Lower lobe of right lung (tissue), 2 donors: ENCODE measurements at places on chromosomes 5 and 9. TPM values are rescaled to one million over a fixed set of nuclear protein-coding genes. Genes with fewer than 3 reads are reported as not detected.

GRCh38 chr9:111897601-111898137, 1.1 kb downstream of the UGCG start:
- no peak for DNase-seq
- peak overlapping the region; percentile 92 for H3K27ac ChIP-seq
- no peaks in the 10 kb centered on the region for H3K27me3 ChIP-seq
- H3K4me3 ChIP-seq: peak overlapping the region; percentile 92

DNA sequence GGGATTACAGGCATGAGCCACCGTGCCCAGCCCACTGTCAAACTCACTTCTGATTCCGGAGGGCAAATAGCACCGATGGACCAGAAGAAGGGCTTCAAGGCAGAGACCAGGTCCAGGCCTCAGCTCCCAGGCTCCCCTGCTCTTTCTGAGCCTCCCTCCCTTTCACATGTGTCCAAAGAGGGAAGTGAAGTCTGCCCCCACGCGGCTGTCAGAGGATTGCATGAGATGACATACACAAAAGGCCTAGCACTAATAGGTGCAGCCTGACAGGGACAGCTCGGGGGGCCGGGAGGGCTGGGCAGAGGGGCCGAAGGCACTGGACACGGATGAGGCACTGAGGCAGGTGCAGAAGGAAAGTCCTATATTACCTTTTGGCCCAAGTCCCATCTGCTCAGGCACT, 16.1 kb downstream of the FBP1 start:
- H3K27ac ChIP-seq: no peak overlapping the region
- H3K4me1 ChIP-seq: peaks cover 12% of the 10 kb centered on the region
- peak; percentile 60 for DNase-seq
- H3K36me3 ChIP-seq: peaks cover 11% of the 10 kb centered on the region

The SPOCK1 gene
- 8.4 TPM for total RNA-seq

GRCh38 chr5:117149312-117149711, 574.7 kb upstream of the SEMA6A start:
- no peak overlapping the region for H3K27ac ChIP-seq
- no peaks in the 10 kb centered on the region for H3K27me3 ChIP-seq
- H3K4me1 ChIP-seq: no peaks in the 10 kb centered on the region
- no peaks in the 10 kb centered on the region for H3K36me3 ChIP-seq
- DNase-seq: no peak

DNA sequence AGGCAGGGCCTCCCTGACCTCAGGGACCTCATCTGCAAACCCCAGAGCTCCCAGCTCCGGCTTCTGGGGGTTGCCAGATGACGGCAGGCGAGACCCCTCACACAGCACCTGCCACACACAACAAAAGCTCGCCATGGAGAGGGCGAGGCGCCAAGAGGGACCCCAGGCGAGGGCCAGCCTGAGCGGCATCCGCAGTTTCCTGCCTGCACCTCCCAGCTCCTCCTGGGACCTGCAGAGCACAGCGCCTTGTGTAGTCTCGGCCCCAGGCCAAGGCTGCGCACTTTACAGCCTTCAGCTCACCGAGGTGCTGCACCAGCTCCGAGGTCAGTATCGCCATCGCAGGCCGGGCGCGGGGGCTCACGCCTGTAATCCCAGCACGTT, 82.4 kb upstream of the ADAMTS2 start:
- H3K4me3 ChIP-seq: no peak overlapping the region
- DNase-seq: peak; percentile 38
- no peaks in the 10 kb centered on the region for H3K36me3 ChIP-seq

DNA sequence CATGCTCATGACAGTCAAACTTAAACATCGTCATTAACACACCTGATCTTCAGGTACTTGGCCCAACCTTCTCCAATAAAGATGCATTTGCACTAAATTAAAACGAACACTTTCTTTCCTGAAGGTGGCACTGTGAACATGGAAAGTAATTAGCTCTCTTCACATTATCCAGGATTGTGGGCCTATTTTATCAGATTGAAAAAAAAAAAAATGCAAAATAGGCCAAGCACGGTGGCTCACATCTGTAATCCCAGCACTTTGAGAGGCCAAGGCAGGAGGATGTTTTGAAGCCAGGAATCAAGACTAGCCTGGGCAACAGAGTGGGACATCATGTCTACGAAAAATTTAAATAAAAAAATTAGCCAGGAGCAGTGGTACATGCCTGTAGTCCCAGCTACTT, 14.4 kb upstream of the CDC20B start:
- H3K36me3 ChIP-seq: no peaks in the 10 kb centered on the region
- H3K4me3 ChIP-seq: no peak overlapping the region
- peaks cover 78% of the 10 kb centered on the region for H3K27me3 ChIP-seq
- H3K4me1 ChIP-seq: no peaks in the 10 kb centered on the region

The DOCK8 gene
- 112 TPM for total RNA-seq

DNA sequence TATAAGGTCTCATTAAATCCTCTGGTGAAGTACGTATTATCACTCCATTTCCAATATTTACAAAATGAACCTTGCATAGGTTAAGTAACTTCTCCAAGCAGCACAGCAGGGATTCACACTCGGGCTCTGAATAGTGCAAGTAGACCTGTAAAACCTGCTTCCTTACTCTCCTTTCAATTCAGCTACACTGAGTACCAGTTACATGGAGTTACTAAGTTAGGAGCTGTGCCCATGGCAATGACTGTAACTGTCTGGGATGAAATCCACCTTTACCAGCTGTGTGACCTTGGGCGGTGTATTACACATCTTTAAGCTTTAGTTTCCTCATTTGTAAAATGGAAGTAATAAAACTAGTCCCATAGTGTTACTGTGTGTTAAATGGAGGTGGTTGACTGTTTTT, 15.9 kb upstream of the MOB3B start:
- DNase-seq: no peak
- peaks cover 44% of the 10 kb centered on the region for H3K36me3 ChIP-seq
- H3K27me3 ChIP-seq: no peaks in the 10 kb centered on the region
- peaks cover 7% of the 10 kb centered on the region for H3K4me1 ChIP-seq

- H3K27me3 ChIP-seq: no peaks in the 10 kb centered on the region
- no peak for DNase-seq
- H3K36me3 ChIP-seq: no peaks in the 10 kb centered on the region
- H3K4me3 ChIP-seq: no peak overlapping the region
- H3K4me1 ChIP-seq: no peaks in the 10 kb centered on the region
These were observed 89.3 kb downstream of the SEMA5A start for GRCh38 chr5:9456435-9457042.

DNA sequence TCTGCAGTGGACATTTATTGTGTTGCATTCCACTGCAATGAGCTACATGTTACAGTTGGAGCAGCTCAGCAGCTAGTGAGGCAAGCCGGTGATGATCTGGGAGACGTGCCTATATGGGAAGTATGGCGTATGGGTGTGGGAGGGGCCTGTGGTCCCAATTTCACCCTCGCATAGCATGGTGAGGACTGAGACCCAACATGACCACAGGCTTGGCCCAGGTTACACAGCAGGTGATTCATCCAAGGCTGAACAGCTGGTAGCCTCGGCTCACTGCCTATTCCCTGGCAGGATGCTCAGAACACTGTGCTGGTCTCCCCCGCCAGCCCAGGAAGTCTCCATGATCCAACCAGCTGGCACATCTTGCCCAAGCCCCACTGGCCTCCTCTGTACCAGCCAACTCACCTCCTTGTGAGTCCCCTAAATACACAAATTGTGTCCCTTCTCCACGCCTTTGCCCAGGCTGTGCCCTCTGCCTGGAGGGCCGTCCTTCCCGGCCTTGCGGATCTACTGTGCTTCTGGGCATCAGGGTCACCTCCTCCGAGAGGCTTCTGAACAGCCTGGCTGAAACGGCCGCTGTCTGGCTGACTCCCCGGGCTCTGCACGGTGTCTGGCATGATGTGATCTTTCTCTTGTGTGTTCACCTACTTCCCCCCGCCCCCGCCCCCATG, 81.4 kb downstream of the NSUN2 start:
- no peak for DNase-seq
- H3K4me1 ChIP-seq: no peaks in the 10 kb centered on the region
- H3K4me3 ChIP-seq: no peak overlapping the region
- no peak overlapping the region for H3K27ac ChIP-seq
- no peaks in the 10 kb centered on the region for H3K36me3 ChIP-seq

DNA sequence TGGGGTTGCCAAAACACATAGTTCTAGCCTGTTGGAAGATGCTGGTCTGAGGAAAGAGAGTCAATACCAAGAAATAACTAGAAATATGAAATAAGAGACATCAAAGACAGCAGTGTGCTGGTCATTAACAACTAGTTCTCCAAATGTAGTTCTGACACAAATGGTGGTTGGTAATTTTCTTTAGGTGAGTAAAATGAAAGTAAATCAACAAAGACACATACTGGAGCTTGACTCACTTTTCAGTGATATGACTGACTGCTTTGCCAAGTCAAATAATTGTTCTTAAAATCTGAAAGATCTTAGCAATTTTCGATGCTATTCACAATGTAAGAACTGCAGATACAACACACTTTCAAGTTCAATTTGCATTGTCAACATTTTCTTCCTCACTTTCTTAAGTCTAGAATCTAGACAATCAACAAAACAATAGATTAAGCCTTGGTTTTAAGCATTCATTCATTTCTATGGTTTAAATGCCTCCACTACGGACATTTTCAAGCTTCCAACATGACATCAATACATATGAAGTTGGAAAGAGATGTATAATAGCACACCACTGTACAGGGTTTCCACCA, 166.8 kb upstream of the MAP3K1 start:
- no peaks in the 10 kb centered on the region for H3K27me3 ChIP-seq
- no peak for DNase-seq
- peaks cover 5% of the 10 kb centered on the region for H3K4me1 ChIP-seq

GRCh38 chr9:137460363-137461315, 1.5 kb upstream of the NSMF start:
- H3K27ac ChIP-seq: no peak overlapping the region
- H3K36me3 ChIP-seq: no peaks in the 10 kb centered on the region
- no peak overlapping the region for H3K4me3 ChIP-seq

The RMRP gene
- total RNA-seq: 24,340 TPM

DNA sequence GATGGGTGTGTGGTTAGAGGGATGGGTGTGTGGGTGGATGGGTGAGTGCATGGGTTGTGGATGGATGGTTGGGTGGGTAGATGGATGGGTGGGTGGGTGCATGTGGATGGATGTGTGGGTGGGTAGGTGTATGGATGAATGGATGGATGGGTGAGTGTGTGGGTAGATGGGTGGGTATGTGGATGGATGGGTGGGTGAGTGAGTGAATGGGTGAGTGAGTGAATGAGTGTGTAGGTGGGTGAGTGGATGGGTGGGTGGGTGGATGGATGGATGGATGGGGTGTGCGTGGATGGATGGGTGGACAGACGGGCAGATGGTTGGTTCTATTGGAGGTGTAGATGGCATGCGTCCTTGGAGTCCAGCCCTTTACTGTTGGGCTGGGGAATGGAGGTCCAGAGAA, 17.2 kb downstream of the STKLD1 start:
- H3K36me3 ChIP-seq: no peaks in the 10 kb centered on the region
- no peak overlapping the region for H3K4me3 ChIP-seq
- no peaks in the 10 kb centered on the region for H3K4me1 ChIP-seq

DNA sequence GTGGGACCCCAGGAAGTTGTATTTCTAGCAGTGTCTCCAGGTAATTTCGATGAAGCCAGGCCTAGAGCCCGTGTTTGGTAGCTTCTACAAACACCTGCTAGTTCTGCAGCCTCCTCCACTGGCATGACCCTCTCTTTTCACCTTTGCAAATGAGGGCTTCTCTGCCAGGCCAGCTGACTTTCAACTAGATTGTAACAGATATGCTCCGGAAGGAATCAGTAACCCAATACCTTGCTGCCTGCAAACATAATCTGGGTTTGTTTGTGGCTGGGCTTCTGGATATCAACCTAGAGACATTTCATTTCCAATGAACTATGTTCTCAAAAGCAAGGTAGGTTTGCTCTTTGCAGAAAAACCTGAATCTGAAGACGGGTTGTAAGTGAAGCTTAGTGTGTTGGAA, 354.8 kb downstream of the DMRT2 start:
- DNase-seq: no peak
- no peaks in the 10 kb centered on the region for H3K27me3 ChIP-seq
- H3K4me3 ChIP-seq: no peak overlapping the region
- H3K27ac ChIP-seq: no peak overlapping the region

The EDIL3 gene
- 17.0 TPM for total RNA-seq

The INVS gene
- 22.3 TPM for total RNA-seq

- H3K36me3 ChIP-seq: peaks cover 6% of the 10 kb centered on the region
- H3K27me3 ChIP-seq: no peaks in the 10 kb centered on the region
- DNase-seq: no peak
- H3K4me1 ChIP-seq: peaks cover 37% of the 10 kb centered on the region
These were observed 55.9 kb downstream of the DAP start for GRCh38 chr5:10704949-10705621.

- peaks cover 58% of the 10 kb centered on the region for H3K4me1 ChIP-seq
- no peaks in the 10 kb centered on the region for H3K27me3 ChIP-seq
- H3K36me3 ChIP-seq: peaks cover 21% of the 10 kb centered on the region
- H3K27ac ChIP-seq: no peak overlapping the region
- no peak overlapping the region for H3K4me3 ChIP-seq
- DNase-seq: no peak
These were observed 21.0 kb downstream of the TENT4A start for GRCh38 chr5:6734243-6734700.
